ENCODE measurements at places on chromosomes 3 and 15.
A peak's percentile ranks its signal among the peaks of the same experiment; 100 is the strongest.

GRCh38 chr15:84643838-84644237 lies 10.2 kb downstream of the WDR73 start:
- DNase-seq = no peak

DNA sequence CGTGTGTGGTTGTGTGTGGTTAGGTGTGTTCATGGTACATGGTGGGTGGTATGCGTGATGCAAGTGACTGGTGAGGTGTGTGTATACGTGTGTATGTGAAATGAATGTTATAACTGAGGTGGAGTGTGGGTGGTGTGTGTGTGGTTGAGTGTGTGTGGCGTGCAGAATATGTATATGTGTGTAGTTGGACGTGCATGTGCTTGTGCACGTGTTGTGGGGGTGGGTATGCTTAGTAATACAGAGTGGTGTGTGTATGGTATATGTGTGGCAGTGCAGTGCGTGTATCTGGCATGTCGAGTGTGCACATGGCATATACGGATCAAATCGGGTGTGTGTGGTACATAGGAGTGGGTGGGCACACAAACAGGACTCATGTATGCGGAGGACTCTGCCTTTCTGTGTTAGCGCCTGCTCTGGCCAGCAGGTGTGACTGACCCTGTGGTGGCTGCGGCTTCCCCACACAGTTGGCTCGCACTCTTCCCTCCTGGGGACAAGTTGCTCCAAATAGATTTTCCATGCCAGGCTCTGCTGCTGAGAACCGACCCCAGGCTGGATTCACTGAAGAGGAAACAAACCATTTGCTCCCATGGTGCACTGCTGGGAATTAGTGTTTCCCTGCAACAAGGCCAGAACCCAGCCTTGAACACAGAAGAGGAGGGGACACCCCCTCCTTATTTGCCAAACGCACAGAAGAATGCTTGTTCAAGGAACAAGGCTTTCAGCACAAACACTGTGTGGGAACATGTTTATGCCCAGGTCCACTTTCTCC lies 1.2 kb upstream of the C3orf70 start:
- no peak for DNase-seq

DNA sequence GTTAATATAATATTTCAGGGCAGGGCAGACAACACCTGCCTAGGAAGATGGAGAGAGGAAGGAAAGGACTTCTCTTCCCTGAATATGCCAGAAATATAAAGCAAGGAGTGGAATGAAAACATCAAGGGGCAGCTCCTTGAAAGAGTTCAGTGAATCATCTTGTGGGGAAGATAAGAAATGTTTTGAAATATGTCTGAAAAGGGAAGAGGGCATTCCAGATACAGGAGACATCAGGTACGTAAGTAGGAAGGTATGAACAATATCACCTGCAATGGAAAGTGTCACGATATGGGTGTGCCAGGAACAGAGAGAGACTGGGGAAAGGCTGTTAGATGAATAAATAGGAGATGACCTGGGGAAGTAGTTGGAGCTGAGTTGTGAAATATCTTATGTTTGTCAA lies 75.8 kb upstream of the WDR72 start:
- DNase-seq = no peak

DNA sequence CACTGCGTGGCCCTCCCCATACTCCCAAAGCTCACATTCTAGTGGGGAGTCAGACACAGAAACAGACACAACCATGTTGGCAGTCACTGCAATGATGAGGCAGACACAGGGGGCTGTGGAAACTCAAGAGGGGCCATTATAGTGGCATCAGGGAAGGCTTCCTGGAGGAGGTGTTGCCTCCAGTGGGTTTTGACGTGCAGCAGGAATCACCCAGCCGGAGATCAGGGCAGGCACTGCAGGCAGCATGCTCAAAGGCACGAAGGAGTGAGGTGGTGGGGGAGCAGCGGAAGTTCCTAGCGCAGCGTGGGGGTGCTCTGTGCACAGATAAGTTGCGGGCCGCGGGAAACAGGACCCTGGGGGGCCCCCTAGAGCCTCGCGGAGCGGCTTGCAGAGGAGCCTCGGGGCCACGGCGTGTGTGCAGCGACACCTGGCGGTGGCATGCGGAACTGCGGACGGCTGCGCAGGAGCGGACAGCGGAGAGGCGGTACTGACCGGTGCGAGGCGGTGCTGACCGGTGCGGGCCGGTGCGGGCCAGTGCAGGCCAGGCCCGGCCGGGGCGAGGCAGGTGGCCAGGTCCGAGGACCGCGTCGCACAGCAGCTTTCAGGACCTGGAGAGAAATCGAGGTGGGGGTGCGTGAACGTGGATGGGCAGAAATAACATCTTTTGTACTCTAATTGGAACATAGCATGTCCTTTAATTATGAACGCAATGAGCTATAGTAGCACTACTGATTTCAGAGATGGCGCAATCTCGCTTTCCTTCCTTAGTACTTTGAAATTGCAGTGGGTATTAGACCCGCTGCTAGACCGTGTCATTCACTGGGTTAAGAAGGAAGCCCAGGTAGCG lies 101.5 kb downstream of the FBLN2 start:
- peak; percentile 55 for DNase-seq

DNA sequence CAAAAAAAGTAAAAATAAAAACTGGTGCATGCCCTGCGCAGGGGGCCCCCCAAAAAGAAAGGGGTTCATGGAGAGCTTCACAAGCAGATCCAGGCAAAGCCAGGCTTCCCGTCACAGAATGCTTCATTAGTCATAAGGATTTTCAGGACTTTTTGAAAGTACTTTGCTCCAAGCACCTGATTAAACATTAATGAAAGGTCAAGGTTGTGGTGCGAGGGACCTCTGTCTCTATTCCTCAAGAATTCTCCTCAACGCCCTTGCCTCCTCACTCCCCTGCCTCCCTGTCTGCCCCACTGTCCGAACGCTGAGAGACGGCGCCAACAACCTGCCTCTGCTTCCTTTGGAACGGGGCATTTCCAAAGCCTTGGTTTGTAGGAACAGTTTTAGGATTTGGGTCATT lies 240.1 kb upstream of the IGF1R start:
- no peak for DNase-seq

DNA sequence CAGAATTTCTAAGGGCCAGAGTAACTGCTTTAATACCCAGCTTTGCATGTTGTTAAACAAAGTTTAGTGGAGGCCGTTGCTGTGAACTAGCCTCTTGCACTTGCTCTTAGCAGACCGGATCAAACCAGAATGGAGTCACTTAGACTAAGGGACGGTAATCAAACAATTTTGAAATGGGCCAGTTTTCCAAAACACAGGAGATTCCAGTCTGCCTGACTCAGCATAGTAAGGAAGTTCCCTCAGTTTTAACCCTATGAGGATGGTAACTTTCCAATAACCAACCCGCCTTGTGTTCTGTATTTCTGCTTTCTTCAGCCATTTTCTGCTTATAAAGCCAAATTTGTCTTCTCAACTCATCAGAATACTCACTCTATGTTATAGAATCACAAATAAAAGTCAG lies 77.2 kb upstream of the WDR72 start:
- DNase-seq = no peak

DNA sequence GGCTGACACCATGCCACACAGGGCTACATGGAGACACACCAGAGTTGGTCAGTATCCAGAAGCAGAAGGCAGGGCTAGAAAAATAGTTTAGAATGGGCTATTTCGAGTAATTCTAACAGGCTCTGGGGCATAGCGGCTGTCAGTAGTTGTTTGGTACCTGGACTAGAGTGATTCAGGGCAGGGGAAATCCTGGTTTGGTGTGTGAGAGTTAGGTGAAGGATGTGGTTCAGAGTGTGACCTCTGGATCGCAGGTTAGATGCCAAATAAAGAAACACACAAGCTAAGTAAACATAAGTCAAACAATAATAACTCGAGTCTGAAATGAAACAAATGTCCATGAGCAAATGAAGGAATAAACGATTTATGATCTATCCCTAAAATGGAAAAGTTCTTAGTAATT lies 31.5 kb downstream of the CNTN3 start:
- DNase-seq = no peak

GRCh38 chr3:58130591-58130990 lies 80.2 kb downstream of the DNASE1L3 start:
- no peak for DNase-seq

- no peak for DNase-seq
Observed at GRCh38 chr3:175224051-175224450, 364.9 kb downstream of the NAALADL2 start.

DNA sequence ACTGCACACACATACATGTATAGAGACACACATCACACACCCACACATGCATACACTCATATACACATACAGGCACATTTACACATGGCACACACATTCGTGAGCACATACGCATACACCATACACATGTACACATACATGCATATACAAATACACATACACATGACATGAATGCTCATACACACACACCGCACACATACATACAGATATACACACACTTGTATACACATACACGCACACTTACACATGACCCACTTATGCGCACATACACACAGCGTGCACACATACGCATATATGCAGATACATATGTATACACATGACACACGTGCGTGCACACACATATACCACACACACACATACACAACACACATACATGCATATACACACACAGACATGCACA lies 162.7 kb downstream of the LRRK1 start:
- no peak for DNase-seq

- DNase-seq = no peak
Observed at GRCh38 chr3:193342551-193342950, 36.0 kb downstream of the ATP13A5 start.

DNA sequence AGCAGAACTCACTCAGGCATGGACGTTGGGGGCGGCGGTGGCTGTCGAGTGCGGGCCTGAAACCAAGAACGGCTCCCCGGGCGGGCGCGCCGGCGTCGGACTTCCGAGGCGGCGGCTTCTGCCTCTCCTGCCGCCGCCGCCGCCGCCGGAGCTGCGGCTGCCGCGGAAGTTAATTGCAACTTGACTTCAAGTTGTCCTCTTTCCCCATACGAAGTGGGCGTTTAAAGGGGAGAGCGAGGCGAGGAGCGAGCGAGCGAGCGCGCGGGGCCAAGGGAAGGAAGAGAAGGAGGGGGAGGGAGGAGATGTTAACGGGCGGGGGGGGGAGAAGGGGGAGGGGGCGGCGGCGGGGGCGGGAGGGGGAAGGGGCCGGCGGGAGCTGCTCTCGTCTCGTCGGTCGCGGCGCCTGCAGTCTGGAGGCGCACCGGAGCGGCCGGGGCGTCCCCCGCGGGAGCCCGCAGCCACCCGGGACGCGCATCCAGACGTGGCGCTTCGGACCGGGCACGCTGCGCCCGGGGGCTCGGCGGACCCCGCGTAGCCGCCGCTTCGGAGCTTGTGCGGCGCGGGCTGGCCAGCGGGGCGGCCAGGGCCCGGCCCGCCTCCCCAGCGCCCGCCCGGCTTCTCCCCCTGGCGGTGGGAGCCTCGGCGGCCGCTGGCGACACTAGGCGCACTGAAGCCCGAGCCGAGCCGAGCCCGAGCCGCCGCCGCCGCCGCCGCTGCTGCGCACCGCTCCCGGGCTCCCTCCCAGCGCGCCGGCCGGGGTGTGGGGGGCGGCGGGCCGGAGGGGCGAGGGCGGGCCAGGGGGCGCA lies 19.7 kb upstream of the SATB1 start:
- peak; percentile 36 for DNase-seq

- DNase-seq = no peak
Observed at GRCh38 chr3:67831262-67831661, 176.8 kb upstream of the SUCLG2 start.

DNA sequence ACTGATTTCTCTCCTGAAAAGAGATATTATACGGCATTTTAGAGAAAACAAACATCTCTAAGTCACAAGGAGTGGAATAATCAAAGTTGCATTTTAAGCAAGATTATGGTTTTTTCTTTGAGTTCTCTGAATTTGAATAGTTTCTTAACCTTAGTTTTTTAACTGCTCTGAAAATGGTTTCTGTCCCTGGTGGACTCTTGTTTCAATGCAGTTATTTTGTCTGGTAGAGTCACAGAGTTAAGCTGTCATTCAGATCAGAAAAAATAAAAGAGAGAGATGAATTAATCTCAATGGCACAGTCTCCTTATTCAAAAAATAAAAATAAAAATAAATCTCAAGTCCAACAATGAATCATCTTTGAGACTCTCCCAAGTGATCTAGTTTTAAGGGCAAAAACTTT lies 19.0 kb downstream of the AGTR1 start:
- DNase-seq = no peak

- DNase-seq = peak; percentile 44
Observed at GRCh38 chr3:16884748-16885592, at the start of gene PLCL2. PLCL2 (plus strand) TSS chr3:16884955; CDS start chr3:16885040, 85 bp downstream.

GRCh38 chr3:18751514-18751913 lies 326.4 kb upstream of the SATB1 start:
- no peak for DNase-seq

DNA sequence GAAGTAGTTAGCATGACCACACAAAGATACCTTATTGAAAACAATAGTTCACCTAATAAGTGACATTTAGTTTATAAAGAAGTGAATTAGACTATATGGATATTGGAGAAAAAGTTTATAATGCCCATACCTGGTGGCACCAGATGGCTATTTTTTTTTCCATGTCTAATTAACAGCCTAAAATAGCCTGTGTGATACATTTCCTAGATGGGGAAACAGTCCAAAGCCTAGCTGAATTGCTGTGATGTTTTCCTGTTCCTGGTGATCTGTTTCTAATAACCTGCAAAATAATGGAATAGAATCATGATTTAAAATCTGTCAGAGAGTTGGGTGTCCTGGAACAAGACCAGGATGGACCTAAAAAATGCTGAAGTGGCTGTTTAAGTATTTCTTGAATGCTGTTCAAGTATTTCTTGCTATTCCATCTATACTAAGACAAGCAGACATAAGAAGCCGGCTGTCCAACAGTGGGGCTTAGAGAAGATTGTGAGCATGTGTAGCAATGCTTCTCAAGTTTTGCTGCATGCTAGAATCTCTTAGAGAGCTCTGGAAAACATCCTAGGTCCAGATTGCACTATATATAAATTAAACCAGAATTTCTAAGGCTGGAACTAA lies 31.3 kb downstream of the LRRC3B start:
- no peak for DNase-seq

DNA sequence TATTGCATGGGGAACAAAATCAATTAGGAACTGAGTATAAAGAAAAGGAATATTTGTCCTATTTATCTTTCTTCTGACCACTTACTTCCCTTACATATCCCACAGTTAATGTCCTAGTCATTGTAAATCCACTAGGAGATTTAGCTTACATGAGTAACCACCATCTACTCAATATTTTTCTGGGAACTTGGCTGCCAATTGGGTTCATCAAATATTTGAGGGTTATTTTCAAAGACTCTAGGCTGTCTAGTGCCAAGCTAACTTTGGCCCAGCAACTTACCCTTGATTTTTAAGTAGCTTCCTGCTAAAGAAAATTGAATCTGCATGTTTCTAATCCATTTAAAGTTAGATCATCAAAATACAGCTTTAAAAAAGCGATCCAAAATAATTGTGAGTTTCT lies 362.5 kb upstream of the EPHA3 start:
- DNase-seq = no peak

- no peak for DNase-seq
Observed at GRCh38 chr15:86278586-86278985, 198.9 kb downstream of the AGBL1 start.

DNA sequence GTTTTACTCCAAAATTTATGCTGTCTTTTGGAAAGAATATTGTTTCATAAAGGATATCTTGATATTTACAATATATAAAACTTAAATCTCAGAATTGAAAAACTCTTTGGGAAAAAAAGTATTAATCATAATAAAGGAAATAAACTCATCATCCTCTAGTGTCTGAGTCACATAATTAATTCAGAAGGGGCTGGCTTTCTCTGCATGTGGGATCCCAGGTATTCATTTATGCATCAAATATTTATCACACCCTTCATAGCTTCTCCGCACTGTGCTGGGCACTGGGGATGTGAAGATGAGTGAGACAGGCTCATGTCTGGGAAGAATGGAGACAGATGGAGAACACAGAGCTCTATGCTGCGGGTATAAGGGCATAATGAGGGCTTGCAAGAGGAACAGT lies 65.6 kb downstream of the CCNL1 start:
- DNase-seq = no peak

GRCh38 chr3:45777111-45777745 lies 19.1 kb downstream of the SLC6A20 start:
- no peak for DNase-seq

Measured in MCF 10A (cell line).